ENCODE measurements at places on chromosomes 4 and X.

DNA sequence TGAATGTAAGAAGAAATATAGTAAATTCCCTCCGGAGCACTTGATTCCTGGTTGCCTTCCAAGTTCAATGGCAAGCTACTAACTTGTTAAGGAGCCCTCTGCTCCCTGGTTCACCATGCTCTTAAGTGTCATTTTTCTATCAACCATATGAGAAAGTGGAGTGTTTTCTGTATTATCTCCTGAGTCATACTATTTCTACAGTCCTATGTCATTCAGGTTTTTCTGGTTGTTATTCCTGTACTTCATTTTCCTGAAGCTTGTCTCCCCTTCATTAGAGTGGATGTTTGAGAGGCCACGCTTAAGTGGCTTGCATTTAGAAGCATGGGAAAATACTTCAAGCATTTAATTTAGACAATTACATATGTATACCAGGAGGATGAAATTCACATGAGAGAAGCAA lies 14.7 kb upstream of the EPGN start:
- no peak for DNase-seq

GRCh38 chr4:47641755-47642154 lies 156.7 kb downstream of the ATP10D start:
- no peak for DNase-seq

DNA sequence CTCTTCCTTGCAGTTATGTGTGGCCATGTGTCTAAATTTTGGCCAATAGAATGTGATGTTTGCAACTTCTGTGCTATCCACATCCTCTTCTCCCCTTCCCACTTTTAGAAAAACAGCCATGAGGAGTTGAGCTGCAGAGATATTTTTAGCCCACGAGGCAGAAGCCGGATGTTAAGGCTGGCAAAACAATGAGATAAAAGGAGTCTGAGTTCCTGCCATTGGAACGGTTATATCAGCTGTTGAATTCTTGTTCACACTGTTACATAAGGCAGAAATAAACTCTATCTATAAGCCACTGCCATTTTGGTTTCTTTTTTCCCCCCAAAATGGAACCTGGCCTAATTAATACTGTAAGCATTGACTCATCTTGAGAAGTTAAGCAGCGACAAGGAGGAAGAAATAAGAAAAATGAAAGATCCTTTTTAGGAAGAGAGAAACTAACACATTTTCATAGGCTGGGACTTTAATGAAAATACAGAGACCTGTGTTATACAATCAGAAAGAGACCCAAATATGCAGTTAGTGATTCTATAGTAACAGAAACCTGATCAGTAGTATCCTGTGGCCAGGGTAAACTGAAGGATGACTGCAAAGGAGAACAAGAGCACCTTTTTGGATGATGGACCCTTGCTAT lies 200.5 kb downstream of the INPP4B start:
- DNase-seq = no peak

- no peak for DNase-seq
These were observed 483.2 kb downstream of the SMARCA1 start for GRCh38 chrX:129040124-129040523.

DNA sequence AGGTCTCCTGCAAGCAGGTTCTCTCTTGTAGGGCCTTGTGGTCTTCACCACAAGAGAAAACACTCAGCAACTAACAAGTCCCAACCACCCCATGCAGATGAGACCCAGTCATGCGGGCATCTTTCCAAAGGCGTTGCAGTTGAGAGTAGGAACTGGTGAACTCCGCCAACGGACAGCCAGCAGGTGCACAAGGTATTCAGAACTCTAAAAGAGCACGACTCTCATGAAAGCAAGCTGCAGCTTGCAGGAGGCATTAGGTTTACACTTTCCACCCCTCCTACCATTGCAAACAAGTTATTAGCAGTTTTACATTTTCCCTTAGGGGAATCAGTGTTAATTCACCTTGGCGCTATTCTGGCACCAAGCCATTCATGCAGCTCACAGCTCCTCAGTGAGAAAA lies 173.4 kb upstream of the KIT start:
- DNase-seq = no peak

- DNase-seq = no peak
These were observed 2.6 kb upstream of the SEPTIN6 start for GRCh38 chrX:119695535-119696050.

All from SW480 (cell line).